SIG-M5 (cell line): ENCODE measurements at places on chromosomes 7 and 10.

DNA sequence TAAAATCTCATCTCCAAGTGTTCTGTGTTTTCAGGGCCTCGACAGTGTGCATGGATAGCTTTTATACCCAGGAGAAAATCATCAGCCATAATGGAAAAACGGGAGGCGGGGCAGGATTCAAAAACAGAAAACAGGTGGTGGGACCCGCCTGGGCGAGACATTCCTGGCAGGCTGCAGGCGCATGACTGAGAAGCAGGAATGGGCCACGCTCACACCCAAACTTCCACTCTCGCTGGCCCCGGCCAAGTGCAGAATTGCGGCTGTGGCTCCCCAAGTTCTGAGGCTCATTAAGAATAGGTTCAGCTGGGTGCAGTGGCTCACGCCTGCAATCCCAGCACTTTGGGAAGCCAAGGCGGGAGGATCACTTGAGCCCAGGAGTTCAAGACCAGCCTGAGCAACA is 60.6 kb downstream of the C10orf143 start:
- DNase-seq, result no peak

- no peak for DNase-seq
These were observed 112.7 kb downstream of the CPXM2 start for GRCh38 chr10:123778719-123779517.

GRCh38 chr7:151046603-151047573 is 1.4 kb upstream of the ASIC3 start:
- no peak for DNase-seq

DNA sequence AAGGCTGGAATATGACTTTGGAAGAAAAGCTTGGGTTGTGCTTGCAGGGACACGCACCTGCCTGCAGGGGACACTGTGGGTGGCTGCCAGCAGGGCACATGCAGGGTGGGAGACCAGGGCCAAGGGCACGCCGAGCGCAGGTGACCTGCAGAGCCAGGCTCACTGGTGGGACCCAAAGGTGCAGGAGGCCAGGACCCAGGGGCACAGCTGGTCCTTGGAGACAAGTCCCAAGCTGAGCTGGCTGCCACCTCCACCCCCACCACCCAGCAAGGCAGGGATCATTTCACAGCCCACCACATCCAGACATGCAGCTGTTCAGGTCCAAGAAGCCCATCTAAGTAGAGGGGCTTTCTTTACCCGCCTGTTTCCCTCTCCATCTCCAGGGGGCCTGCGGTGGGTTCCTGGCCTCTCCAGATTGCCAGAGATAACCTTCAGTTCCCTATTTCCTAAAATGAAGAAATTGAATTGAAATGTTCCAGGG is 13.8 kb upstream of the CLIP2 start:
- no peak for DNase-seq

GRCh38 chr7:149440222-149440621 is 20.6 kb downstream of the ZNF777 start:
- no peak for DNase-seq

- DNase-seq, result no peak
These were observed 78.6 kb upstream of the GLI3 start for GRCh38 chr7:42315631-42316030.

GRCh38 chr7:157054927-157055326 is 44.5 kb upstream of the MNX1 start:
- no peak for DNase-seq

- DNase-seq, result no peak
These were observed 108.1 kb downstream of the PRKAG2 start for GRCh38 chr7:151768805-151769187.
